Endodermal cell (in vitro differentiated cells): ENCODE measurements at places on chromosomes 6 and 20.
A peak's percentile ranks its signal among the peaks of the same experiment; 100 is the strongest.

DNA sequence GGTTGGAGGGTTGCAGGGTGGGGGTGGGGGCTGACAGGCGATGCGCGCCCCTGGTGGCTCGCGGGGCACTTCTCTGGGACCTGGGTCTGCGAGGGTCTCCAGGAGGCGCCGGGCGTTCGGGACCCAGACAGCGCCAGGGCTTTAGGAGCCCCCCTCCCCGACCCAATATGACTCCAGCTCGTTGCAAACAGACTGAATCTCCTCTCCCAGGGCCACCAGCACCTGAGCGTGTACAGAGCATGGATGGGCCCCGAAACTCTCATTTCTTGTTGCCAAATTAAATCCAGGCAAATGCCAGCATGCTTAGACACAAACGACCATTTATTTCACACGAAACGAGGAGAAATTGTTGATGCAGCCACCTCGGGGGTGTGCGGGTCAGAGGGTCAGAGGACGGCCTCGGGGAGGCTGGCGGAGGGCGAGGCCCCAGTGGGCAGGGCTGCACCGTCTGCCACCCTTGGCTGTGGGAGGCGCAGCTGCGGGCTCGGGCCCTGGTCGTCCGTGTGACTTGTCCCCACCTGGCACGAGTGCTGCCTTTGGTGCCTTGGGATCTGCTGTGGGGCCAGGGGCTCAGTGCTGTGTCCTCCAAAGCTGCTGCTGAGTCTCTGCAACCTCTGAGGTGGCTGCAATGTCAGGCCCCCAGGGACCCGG lies 20.9 kb upstream of the GATA5 start:
- no peaks in the 10 kb centered on the region for H3K36me3 ChIP-seq
- peak; percentile 89 for DNase-seq
- no peak overlapping the region for H3K27ac ChIP-seq
- H3K4me1 ChIP-seq = no peaks in the 10 kb centered on the region
- no peak overlapping the region for H3K4me3 ChIP-seq

DNA sequence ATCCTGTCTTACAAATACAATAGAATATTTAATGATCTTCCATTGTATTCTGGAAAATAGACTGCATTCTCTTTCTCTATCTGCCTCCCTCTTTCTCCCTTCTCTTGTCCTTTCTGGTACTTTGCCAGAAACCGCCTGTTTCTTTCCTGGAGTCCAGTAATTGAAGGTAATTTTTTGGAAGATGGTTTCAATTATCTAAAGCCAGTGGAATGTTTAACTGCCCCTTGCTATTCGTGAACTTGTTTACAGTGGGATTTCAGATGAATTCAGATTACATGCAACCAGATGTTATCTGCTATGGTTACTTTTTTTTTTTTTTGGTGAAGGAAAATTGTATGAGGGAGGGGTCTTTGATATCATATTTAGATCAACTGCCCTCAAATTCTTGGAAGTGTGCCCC lies 655.5 kb upstream of the FLRT3 start:
- no peaks in the 10 kb centered on the region for H3K36me3 ChIP-seq
- no peaks in the 10 kb centered on the region for H3K4me1 ChIP-seq
- DNase-seq = no peak
- no peak overlapping the region for H3K27ac ChIP-seq
- H3K4me3 ChIP-seq = no peak overlapping the region

DNA sequence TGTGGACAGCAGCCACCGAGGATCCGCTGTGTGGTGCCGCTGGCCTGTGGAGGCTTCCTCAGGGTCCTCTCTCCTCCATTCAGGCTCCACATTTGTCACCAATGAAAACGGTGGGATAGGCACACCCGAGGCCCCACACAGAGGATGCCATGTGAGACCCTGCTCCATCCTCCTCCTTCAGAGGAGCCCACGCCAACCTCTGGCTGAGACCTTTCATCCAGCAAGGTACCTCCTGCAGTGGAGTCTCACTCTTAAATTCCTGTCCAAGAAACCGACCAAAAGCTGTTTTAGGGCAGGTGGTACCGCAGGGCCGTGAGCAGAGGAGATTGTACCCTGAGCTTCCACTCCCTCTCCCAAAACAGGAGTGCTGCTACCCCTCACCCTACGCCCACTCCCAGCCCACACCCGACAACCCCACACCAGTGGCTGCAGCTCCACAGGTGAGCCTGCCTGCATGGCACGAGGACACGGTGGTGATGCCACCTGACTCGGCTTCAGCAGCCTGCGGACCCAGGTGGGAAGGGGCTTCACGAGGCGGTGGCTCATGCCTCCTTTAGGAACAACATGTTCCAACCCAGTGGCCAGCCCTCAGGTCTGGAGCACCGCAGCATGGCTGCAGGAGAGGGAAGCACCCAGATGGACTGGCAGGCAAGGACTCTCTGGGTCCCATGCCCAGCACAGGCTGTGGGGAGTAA lies 237.6 kb upstream of the AFDN start:
- H3K4me1 ChIP-seq = no peaks in the 10 kb centered on the region
- H3K4me3 ChIP-seq = no peak overlapping the region
- H3K27me3 ChIP-seq = no peaks in the 10 kb centered on the region
- DNase-seq = peak; percentile 36
- H3K36me3 ChIP-seq = no peaks in the 10 kb centered on the region
- peak overlapping the region; percentile 86 for H3K27ac ChIP-seq

DNA sequence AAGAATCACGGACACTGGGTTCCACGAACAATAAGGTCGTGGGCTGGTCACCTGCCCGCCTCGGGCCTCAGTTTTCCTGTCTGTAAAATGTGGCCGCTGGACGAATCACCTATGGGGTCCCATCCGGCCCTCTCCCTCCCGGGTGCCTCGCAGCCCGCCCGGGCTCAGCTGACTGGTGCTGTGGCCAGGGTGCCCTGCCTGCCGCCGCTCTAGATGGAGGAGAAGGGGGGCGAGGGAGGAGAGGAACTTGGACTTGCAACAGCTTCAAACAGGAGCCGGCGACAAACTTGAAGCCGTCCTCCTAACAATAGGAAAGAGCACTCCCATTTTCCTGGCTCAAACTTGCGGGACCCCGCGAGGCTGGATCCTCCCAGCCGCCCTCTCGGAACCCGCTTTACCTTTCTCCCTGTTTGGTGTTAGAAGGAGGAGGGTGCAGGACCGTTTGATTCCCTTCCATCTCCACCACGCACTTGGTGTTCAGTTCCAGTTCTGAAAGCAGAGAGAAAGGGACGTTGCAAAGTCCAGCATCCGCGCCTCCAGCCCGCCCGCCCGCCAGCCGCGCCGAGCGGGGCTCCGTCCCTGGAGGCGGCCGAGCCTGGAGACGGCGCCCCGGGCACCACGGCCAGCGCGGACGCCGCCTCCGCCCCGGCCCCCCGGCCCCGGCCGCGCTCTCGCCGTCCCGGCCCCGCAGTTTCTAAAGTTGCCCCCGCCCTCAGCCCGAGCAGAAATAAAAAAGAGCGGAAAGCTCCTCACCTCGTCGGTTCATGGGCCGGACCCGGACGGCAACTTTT lies 584 bp downstream of the KIF13A start:
- H3K36me3 ChIP-seq = no peaks in the 10 kb centered on the region
- H3K4me1 ChIP-seq = peaks cover 7% of the 10 kb centered on the region
- H3K4me3 ChIP-seq = peak overlapping the region; percentile 95

- no peaks in the 10 kb centered on the region for H3K27me3 ChIP-seq
- H3K36me3 ChIP-seq = no peaks in the 10 kb centered on the region
- peak overlapping the region; percentile 88 for H3K4me3 ChIP-seq
- DNase-seq = peak; percentile 88
These were observed 469 bp downstream of the SYNJ2 start for GRCh38 chr6:157982102-157982562.

DNA sequence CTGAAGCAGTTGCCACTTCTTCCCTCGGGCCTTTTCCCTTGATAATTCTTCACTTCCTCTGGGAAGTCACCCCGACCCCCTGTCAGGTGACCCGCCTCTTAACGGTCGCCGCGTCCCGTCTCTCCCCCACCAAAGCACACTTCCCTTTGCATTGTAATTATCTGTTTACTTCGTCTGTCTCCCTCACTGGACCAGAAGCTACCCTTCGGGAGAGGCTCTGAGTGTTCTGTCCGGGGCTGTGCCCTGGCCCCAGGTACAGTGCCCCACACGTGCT lies 771 bp upstream of the SNAI1 start:
- peaks cover 14% of the 10 kb centered on the region for H3K27me3 ChIP-seq
- H3K4me1 ChIP-seq = peaks cover 31% of the 10 kb centered on the region
- peaks cover 26% of the 10 kb centered on the region for H3K36me3 ChIP-seq
- peak overlapping the region; percentile 75 for H3K4me3 ChIP-seq
- no peak for DNase-seq

GRCh38 chr6:35237476-35237875 lies 22.1 kb upstream of the ZNF76 start:
- H3K27me3 ChIP-seq = peaks cover 6% of the 10 kb centered on the region
- peaks cover 24% of the 10 kb centered on the region for H3K4me1 ChIP-seq
- H3K4me3 ChIP-seq = no peak overlapping the region
- H3K27ac ChIP-seq = no peak overlapping the region

GRCh38 chr6:14282854-14283505 lies 165.4 kb downstream of the CD83 start:
- H3K4me1 ChIP-seq = peaks cover 5% of the 10 kb centered on the region
- H3K4me3 ChIP-seq = no peak overlapping the region
- H3K36me3 ChIP-seq = no peaks in the 10 kb centered on the region
- no peaks in the 10 kb centered on the region for H3K27me3 ChIP-seq
- no peak overlapping the region for H3K27ac ChIP-seq

DNA sequence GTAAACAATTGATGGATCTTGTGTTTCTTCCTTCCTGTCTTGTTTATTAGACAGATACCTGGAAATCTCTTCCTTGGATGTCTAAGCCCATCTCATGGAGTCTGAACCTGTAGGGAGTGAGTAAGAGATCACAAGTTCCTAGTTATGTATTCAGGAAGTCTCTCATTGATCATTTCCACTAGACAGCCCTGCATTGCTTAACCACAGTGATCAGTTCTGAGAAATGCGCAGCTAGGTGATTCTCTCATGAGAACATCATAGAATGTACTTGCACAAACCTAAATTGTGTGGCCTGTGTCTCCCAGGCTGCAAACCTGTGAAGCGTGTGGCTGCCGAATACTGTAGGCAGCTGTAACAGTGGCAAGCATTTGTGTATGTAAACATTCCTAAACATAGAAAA lies 39.1 kb downstream of the FAM120B start:
- H3K36me3 ChIP-seq = peaks cover 46% of the 10 kb centered on the region
- no peak for DNase-seq
- H3K4me1 ChIP-seq = no peaks in the 10 kb centered on the region

DNA sequence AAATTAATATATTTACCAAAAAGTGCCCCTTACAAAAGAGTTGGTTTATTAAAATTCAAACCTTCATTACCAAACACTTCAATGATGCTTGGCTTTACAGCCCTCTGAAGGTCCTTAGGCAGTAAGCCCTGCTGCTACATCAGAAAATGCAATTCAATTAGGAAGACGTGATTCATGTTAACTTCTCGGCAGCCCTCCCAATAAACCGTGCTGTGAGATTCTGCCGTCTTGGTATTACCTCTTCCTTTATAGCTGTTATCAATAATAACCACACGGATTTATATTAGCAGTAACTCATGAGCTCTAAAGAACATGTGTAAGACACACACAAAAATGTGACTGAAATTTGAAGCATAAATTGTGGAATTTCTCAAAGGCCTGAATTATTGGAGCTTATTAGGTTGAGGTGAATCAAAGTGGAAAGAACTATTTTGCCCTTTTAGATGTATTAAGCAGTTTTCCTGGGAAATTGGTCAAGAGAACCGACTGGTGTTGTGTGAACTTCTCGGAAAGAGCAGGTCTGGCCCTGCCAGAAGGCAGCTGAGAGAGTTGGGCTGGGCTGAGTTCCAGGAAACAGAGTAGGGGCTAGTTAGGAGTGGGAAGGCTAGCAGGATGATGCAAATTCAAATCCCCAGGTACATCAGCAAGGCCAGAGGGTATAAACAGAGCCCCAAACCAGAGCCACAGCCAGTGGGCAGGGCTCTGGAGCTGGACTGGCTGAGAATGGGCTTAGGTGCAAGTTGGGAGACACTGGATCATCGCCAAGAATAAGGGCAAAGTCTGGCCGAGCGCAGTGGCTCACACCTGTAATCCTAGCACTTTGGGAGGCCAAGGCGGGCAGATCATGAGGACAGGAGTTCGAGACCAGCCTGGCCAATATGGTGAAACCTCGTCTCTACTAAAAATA lies 33.1 kb downstream of the FGD2 start:
- no peaks in the 10 kb centered on the region for H3K27me3 ChIP-seq
- no peak overlapping the region for H3K4me3 ChIP-seq
- DNase-seq = no peak
- no peak overlapping the region for H3K27ac ChIP-seq
- no peaks in the 10 kb centered on the region for H3K36me3 ChIP-seq

DNA sequence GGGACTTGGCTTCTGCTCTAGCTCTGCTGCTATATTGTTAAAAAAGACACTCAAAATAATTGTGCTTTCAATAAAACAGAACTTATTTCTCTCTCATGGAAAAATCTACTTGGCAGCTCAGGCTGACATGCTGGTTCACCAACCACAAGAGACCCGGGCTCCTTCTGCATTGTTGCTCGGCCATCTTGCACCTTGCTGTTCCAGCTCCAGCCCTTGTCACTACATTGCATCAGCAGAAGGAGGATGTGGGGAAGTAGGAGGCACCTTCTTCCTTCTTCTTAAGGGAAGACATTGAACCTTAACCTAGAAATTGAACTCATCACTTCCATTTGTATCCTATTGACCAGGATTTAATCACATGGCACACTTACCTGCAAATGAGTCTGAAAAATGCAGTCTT lies 6.6 kb upstream of the C20orf202 start:
- H3K4me1 ChIP-seq = no peaks in the 10 kb centered on the region
- peaks cover 10% of the 10 kb centered on the region for H3K27me3 ChIP-seq
- no peak overlapping the region for H3K4me3 ChIP-seq
- H3K36me3 ChIP-seq = no peaks in the 10 kb centered on the region
- no peak for DNase-seq
- H3K27ac ChIP-seq = no peak overlapping the region
